ENCODE measurements at places on chromosomes 16 and 17.

GRCh38 chr17:79891113-79891730, 52.0 kb upstream of the CBX4 start:
- DNase-seq = no peak

DNA sequence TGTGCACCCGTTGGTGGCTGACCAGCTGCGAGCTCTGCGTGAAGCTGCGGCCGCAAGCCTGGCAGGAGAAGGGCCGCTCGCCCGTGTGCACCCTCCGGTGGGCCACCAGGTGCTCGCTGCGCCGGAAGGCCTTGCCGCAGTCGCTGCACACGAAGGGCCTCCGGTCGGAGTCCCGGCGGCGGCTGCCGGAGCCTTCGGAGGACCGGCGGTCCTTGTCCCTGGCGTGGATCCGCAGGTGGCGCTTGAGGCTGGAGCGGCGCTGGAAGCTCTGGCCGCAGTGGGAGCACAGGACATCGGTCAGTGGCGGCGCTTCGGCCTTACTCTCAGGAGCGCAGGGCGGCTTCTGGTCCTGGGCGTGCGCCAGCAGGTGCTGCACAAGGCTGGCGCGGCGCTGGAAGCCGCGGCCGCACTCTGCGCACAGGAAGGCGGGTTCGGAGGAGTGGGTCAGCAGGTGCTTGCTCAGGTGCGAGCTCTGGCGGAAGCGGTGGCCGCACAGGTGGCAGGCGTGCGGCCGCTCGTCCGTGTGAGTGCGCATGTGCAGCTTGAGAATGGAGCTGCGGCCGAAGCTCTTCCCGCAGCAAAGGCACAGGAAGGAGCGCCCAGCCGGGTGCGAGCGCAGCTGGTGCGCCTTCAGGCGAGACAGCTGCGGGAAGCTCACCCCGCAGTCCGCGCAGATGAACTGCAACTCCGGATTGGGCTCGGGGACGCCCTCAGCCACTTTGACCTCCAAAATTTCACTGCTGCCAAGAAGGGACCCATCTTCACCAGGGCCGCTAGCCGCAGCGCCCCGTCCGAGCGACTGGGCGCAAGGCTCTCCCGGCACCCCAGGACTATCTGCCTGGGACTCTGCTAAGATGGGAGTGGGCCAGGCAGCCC, 9.1 kb downstream of the ZSCAN10 start:
- no peak for DNase-seq

DNA sequence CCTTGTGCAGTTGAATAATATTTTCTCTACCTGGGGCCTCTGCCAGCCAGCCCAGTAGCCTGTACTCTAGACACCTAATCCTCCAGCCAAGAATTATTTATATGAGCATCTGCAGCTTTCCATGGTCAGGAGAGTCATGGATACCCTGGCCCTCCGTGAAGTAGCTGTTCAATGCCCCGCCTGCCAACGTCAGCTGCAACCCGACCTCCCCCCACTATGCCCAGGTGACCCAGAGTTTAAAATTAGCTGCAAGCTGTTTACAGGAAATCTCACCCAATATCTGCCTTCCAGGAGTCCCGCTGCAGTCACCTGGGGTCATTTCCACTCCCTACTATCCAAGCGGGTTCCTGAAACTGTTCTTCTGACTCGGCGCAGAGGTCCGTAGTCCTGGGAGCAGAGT, 12.3 kb downstream of the SDR42E2 start:
- DNase-seq = no peak

GRCh38 chr16:87802670-87803069, 36.9 kb upstream of the KLHDC4 start:
- DNase-seq = no peak

GRCh38 chr16:57758331-57759117, 23.0 kb downstream of the KATNB1 start:
- DNase-seq = no peak

DNA sequence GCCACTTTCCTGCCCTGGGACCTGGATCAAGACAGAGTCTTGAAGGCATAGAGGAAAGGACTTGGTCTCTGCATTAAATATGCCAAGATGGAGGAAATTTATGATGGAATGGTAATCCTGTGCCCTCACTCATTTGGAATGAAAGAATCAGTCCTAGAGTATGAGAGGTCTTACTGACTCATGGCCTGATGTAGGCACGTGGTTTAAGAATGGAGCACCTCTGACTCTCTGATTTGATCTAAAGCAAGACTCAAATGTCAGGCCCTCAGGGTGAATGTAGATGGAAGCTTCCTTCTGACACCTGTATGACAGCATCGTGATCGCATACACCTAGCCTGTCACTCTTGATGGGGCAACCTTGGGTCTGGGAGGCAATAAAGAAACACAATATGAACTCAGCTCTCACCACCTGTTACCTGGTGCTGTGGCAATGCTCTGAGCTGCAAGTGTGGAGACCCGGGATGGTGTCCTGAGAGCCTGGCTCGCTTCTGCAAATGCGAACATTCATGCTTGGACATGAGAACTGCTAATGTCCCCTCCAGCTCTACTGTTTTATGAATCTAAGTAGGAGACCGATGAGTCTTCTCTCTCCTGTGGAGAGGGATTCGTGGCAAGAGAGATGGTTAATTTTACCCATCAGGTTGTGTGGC, 229.9 kb downstream of the ABCC12 start:
- no peak for DNase-seq

GRCh38 chr16:67993207-67994039, 5.9 kb downstream of the DPEP2 start:
- peak; percentile 66 for DNase-seq

- DNase-seq = no peak
These were observed 213.4 kb downstream of the ZFHX3 start for GRCh38 chr16:72834499-72834898.

DNA sequence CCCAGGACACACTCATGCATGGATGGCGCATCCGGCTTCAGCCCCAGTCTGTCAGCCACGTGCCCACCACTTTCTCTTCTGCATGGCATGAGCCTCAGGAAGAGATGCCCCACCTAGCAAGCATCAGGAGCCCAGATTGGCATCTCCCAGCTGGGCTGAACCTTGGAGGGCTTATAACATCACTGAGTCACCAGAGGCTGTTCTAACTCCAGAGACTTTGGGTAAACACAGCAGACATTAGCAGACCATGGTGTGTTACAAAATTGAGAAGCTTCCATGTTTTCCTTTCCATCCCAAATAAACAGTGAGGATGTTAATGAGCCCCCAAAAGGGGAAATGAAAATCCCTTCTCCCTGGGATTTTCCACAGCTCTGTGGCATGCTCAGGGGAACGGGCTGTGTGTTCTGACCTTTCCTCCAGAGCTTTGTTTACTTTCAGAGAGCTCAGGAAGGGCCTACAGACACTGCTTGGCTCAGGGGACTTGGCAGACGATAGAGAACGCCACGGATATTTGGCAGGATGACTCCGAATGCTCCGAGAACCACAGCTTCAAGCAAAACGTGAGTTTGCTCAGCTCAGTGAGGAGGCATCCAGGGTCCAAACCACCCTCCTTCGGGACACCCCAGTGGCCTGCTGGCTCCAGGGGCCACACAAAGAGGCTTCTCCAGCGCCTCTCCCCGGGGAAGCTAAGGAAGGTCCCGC, 16.5 kb downstream of the GLP2R start:
- peak; percentile 70 for DNase-seq

- DNase-seq = no peak
These were observed 16.4 kb downstream of the REXO5 start for GRCh38 chr16:20822521-20823325.

DNA sequence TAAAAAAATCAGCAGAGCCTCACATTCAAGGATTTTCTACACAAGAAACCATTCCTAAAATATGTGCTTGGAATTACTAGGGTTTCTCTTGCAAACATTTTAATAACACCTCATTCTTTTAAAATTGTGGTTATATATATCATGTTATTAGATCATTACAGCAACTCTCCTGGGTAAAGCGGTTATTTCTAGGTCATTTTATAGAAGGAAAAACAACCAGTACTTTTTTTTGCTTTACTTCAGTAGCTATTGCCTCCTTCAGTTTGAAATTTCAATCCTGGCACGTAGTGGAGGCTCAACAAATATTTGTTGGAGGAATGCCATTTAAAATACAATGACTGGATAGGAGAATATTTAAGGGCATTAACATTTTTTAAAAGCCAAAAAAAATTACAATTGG, 220.6 kb downstream of the CDRT15L2 start:
- no peak for DNase-seq

- DNase-seq = no peak
These were observed 24.8 kb downstream of the SLC38A10 start for GRCh38 chr17:81270279-81270678.

DNA sequence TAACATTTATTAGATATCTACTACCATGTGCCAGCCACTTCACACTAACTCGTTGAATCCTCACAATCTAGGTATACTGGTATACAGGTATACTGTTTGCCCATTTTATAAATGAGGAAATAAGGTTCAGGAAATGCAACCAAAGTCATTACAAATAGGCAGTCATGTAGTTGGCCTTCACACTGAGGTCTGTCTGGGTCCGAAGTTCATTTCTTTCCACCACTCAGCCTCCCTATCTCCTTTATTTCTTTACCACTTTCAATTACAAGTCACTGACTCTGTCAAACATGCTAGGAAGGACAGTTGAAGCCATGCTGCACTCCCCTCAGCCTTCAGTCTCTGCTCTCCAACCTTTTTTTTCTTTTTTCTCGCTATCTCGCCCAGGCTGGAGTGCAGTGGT, 20.7 kb upstream of the SIAH1 start:
- no peak for DNase-seq

DNA sequence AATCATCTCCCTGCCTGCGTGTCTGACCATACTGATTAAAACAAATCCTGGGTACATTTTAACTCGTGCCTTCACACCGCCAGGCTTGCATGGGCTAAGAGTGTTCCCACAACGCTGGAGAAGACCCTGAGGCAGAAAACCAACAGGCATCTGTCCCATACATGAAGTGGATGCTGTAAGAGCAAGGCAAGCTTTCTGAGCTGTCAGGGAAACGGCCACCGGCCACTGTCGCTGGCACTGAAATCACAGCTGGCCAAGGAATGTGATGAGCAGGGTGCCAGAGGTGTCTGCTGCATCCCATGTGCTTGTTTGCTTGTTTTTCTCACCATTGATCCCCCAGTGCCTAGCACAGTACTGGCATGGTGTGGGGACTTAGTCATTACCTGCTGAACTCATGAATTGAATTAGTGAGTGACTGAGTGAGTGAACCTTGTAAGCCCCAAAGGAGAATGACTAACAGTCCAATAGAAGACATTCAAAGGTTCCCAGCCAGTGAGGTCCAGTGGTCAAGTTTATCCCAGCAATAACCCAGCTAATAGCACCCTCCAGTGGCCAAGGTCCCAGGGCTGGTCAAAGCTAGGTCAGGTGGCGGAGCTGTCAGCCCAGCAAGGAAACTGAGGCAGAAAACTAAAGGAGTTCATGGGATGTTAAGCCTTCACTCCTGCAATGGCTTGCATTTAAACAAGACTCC, 92.7 kb upstream of the CDH5 start:
- DNase-seq = no peak

DNA sequence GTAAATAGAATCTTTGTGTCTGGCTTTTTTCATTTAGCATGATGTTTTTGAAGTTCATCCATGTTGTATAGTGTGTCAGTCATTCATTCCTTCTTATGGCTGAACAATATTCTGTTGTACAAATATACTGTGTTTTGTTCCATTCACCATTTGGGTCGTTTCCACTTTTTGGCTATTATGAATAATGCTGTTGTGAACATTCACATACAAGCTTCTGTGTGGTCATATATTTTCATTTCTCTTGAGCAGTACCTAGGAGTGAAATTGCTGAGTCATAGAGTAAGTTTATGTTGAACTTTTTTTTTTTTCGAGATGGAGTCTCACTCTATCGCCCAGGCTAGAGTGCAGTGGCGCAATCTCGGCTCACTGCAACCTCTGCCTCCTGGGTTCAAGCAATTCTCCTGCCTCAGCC, 32.3 kb upstream of the TAOK1 start:
- no peak for DNase-seq

DNA sequence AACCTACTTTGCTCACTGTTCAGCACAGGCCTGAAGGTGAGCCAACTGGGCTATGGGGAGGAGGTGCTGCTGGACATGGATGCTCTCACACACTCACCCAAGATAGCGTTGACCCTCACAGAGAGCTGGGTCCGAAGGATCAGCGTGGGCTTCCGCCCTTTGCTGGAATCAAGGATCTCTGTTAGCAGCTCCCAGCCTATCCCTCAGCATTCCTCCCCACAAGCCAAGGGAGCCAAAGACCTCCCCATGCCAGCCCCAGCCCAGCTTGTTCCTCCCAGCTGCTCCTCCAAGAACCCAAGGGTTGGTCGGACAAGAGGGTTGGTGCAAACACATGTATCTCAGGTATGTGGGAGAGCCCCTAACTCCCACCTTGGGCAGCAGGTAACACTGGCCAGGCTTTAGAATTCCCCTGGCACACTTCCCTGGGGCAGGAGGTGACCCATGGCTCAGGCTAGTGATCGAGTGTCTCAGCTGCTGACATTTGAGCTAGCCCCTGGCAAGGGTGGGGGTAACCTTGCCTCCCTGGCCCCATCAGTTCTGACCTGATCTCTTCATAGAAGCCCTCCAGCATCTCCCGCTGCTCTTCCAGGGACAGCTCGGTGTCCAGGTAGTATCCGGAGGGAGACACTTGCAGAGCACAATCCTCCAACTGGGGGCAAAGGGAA, 8.3 kb downstream of the FHOD1 start:
- DNase-seq = no peak

DNA sequence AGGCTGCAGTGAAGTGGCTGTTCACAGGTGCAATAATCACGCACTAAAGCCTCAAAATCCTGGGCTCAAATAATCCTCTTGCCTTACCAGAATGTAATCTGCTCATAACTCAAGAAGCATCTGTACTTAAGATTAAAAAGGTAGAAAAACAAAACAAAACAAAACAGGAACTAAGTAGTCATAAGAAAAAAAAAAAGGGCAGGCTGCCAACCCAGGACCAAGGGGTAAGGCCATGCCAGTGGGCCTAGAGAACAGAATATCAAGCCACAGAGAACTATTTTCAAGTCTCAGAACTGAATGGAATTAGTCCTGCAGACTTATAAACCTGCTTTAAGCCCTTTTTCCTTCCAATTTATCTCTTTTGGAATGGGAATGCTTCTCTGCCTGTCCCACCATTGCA, 64.8 kb upstream of the TBC1D3K start:
- DNase-seq = no peak

- peak; percentile 56 for DNase-seq
These were observed 60.6 kb downstream of the TNFRSF13B start for GRCh38 chr17:16911141-16911937.

DNA sequence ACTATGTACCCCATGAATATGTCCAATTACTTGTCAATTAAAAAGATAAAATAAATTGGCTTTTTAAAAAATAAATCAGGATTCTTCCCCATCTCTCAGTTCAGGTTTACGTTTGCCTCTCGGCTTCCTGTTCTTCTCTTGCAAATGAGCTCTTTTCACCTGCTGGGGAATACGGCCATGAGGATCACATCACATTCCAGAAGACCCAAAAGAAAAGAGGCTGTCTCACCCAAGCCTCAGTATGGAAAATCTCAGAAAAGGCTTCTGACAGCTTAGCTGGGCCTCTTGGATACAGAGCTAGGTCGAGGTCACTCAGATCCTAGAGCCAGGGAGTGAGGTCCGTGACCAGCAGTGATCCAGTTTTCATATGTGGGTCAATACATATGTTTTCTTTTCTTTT, 171.2 kb upstream of the SDK2 start:
- no peak for DNase-seq

- DNase-seq = peak; percentile 80
These were observed 109.9 kb downstream of the GNAO1 start for GRCh38 chr16:56300891-56301850.
